Lung microvascular endothelial cell (primary cell): ENCODE measurements at places on chromosomes 11 and 22. TPM values are rescaled to one million over a fixed set of nuclear protein-coding genes. Genes with fewer than 3 reads are reported as not detected.

- DNase-seq: no peak
Observed at GRCh38 chr11:58963551-58964104, 24.3 kb downstream of the GLYATL1 start.

DNA sequence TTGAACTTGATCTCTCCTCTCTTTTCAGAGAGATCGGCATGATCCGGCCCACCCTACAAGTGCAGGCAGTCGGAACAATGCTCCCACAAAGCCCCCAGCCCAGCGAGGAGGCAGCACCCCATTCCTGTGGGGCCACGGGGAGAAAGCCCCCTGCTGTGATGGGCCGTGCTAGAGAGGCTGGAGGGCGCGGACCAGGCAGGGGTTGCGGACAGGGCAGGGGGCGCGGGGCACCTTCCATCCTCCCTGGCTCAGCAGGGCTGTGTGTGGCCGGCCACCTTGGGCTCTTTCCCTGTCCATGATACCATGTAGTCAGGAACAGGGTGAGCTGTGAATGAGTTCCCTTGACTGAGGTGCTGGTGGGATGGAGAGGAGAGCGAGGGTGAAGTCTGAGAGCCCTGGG, 379.8 kb downstream of the BRD1 start:
- DNase-seq: no peak

DNA sequence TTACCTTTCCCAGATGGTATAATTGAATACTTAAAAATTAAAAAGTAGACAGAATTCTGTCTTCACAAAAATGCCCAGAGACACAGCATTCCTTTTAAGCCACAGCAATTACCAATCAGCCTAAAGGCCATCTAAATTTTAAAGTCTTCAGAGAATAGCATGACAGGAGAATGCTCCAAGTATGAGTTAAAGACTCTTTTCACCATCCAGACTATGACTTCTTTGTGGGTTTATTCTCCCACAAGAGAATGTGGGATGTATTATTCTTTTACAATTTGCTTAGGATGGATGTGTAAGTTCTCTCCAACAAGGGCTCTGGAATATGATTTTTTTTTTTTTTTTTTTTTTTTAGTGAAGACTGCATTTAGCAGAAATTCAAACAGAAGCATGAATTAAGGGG, 249.9 kb downstream of the TTC28 start:
- no peak for DNase-seq

- no peak for DNase-seq
Observed at GRCh38 chr11:130947058-130947457, 30.8 kb upstream of the SNX19 start.

DNA sequence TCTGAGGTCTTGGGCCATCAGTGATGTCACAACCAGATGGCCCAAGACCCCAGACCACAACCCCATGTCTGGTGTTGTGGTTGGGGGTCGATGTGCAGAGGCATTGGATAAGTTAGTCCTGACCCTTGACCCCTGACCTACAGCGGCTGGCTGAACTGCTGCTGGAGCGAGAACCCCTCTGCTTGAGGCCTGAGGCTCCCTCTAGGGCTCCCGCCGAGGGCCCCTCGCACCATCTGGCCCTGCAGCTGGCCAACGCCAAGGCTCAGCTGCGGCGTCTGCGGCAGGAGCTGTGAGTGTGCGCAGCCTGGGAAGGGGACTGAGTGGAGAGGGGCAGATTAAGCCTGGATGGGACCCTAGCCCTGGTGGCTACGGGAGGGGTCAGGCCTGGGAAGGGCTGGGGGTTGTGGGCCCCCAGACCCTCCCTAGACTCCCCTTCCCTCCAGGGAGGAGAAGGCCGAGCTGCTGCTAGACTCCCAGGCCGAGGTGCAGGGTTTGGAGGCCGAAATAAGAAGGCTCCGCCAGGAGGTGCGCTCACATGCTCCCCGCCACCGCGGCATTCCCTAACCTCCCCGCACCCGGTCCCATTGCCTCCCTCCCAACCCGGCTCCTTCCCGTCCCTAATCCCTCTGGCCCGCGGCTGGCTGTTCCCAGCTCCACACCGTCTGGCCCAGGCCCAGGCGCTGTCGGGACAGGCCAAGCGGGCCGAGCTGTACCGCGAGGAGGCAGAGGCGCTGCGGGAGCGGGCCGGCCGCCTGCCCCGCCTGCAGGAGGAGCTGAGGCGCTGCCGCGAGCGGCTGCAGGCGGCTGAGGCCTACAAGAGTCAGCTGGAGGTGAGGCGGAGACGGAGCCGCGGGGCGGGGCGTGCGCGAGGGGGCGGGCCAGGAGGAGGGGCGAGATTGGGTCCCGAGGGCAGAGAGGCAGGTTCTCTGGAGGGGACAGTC, 2.1 kb downstream of the CCDC88B start:
- peak; percentile 52 for DNase-seq

- DNase-seq: no peak
Observed at GRCh38 chr11:117289795-117290194, 1.4 kb upstream of the BACE1-AS start.

DNA sequence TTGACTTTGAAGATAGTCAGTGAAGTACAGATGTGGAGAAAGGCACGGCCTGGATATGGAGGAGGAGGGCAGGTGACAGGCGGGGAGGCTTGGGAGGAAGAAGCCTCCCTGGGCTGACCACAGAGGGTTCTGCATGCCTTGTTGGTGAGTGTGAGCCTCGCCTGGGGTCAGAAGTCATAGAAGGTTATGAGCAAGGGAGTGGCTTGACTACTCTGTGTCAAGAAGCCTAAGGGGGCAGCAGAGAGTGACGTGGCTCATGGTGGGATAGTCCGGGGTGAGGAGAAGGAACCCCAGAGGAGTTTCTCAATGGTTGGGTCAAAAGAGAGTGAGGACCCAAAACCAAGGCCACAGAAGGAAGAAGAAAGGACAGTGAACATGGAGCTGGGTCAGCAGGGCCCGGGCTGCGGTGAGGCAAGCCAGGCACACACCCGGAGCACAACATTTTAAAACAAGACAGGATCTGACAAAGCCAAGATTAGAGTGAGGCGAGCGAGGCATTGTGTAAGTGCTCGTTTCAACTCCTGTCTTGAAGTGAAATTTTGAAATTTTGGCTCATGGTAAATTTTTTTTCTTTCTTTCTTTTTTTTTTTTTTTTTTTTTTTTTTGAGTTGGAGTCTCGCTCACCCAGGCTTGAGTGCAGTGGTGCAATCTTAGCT, 31.9 kb downstream of the PDGFB start:
- no peak for DNase-seq

- no peak for DNase-seq
Observed at GRCh38 chr11:46674463-46675287, 25.7 kb downstream of the ARHGAP1 start.

DNA sequence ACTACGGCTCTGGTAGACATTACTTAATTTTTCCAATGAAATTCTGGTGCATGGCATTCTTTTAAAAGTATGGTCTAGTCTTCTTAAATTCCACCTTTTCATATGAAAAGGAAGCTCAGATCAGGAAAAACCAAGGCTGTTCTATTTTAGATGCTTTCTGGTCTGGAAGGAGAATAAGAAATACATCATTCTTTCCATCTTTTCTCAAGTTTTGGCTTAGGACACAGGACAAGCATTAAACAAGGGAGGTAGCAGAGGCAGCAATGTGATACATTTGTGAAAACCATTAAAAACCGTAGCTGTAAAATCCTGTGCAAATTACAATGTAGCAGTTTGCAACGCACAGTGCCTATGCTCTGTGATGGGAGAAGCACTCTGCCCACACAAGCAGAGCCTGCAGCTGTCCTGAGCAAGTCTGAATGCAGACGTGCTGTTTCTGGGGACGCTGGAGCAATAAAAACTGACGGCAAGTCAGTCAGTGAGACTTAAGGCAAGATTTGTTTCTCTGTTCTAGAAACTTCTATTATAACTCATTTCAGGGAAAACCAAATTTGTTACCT, 23.7 kb downstream of the NAP1L4 start:
- DNase-seq: no peak

GRCh38 chr22:36507518-36508010, 724 bp upstream of the FOXRED2 start:
- peak; percentile 56 for DNase-seq

GRCh38 chr11:27703481-27703880, 3.2 kb upstream of the BDNF start:
- DNase-seq: no peak

DNA sequence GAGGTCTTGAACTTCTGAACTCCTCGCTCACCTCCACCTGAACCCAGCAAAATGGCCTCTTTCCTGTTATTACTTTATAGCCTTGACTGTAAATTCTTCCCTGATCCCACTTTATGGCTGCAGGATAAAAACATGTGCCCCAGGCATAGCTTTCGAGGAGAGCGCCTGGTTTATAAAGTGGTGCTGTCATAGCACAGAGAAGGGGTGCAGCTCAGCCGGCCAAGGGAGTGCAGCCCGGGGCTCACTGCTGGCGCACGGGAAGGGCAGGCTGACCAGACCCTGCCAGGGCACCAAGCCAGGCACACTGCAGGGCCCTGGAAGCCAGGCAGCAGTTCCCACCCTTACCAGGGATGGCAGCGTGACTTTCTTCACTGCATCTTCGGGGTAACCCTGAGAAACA, 50.9 kb downstream of the ISX start:
- no peak for DNase-seq

- DNase-seq: peak; percentile 71
Observed at GRCh38 chr11:123122341-123122740, 60.4 kb upstream of the HSPA8 start.

DNA sequence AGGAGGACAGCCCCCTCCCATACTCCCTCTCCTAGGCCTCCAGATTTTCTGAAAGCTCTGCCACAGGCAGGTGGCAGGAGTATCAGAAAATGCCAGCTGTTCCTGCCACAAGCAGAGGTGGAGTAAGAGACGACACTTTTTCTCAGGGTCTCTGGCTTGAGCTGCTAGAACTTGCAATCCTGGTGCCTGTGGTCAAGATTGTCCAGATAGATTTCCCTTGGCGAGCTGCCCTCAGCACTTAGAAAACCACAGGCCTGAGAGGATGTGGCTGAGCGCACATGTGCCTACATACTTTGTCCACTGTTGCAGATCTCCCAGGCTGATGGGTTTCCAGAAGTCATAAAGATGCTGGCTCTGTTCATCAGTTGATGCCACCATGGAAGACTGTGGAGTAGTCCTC, 65.7 kb upstream of the NAV2 start:
- peak; percentile 77 for DNase-seq

DNA sequence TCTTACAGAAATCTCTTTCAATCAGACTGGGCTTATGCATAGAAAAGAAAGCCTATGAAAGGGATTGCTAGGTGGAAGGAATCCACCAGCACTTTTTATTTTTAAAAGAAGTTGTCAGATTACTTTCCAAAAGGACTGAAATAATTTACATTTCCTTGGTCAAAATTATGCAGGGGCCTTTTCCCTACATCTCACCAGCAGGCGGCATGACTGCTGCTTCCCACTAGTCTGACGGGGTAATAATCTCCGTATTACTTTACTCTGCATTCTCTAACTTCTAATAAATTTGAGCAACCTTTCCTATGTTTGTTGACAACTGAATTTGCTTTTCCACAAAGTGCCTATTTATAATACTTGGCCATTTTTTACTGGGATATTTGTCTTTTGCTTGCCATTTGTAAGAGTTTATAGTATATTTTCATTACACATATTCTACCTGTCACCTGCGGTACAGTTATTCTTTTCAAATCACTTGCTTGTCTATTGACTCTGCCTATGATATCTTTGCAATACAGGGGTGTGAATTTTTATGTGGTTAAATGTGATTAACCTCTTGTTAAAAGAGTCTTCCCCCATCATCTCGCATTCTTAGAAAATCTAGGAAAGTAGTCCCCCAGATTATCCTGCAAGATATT, 51.9 kb upstream of the USP47 start:
- DNase-seq: peak; percentile 33

DNA sequence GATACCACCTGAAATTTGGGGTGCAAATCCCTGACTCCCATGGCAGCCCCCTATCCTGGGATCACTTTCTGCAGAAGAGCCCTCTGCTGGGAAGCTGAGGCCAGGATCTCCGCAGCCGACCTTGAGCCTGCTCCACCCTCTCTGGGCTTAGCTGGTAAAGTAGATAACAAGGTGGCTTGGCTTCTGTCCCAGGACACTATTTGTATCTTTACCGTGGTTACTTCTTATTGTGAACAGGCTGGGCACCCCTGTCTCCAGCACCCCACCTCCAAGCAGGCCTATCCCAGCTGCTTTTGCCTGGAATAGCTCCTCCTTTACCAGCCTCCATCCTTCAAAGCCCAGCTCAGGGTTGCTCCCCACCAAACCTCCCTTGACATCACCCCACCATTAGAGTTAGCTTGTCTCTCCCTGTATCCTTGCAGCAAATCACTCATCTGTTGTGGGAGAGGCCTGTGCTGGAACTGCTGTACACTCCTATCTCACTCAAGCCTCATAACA, 35.2 kb upstream of the P2RY2 start:
- no peak for DNase-seq

DNA sequence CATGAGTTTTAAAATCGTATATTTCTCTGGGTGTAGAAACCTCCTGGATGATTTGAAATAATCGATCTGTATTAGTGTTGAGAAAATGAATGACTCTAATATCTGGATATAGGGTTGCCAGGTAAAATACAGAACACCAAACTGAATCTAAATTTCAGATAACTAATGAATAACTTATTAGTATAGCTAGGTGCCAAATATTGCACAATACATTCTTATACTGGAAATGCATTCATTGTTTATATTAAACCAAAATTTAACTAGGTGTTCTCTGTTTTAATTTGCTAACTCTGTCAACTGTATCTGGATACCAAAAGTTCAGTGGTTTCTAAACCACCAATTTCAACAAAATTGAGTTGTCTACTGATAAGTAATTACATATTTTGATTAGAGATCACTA, 2.5 kb upstream of the BIRC3 start:
- DNase-seq: no peak

- no peak for DNase-seq
Observed at GRCh38 chr11:8754241-8754640, 71.6 kb downstream of the RPL27A start.

DNA sequence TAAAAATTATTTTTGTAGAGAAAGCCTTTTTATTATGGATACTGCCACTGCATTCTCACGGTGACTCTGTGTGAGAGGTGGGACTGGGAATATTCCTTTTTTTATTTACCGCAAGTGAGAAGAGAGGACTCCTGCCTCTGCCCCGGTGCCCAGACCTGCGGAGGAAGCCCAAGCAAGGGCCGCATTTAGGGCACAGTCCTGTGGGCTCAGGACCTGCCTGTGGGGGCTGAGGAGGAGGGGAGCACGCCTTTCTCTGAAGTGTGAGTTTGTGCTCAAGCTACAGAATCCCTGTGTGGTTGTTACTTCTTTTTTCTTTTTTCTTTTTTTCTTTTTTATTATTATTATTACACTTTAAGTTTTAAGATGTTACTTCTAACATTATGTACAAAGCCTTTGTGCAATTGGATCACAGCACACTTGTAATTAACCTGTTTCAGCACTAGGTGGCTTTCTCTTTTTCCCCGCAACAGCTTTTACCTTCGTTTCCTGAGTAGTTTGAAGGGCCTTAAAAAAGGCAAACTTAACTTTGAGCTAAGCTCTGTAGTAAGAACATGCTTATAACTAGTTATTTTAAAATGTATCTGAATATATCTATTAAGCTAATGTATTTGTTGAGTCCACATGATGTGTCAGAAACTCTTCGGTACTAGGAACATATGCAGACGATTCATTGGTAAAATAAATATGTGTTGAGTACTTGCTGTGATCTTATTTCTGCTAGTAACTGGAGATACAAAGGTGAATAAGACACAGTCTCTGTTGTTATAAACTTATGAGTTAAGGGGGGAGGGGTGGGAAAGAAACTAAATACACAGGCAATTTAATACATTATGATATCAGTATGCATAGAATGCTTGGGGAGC, 18.3 kb downstream of the AMOTL1 start:
- DNase-seq: peak; percentile 72

Gene OR4A16
- total RNA-seq: not detected in 2 replicates

Gene APIP
- 13.5 and 13.9 TPM in 2 replicates for total RNA-seq

Gene ZNF214
- 0.20 and 0.65 TPM in 2 replicates for total RNA-seq

Gene TBX1
- 29.0 and 74.2 TPM in 2 replicates for total RNA-seq

Gene RBFOX2
- total RNA-seq: 83.1 and 89.4 TPM in 2 replicates

Gene NR1H3
- total RNA-seq: 22.7 and 29.8 TPM in 2 replicates

Gene KRTAP5-10
- under 0.01 TPM in 1 of 2 replicates, not detected in the other for total RNA-seq

Gene MS4A12
- not detected in 2 replicates for total RNA-seq

Gene THAP12
- 27.9 and 29.4 TPM in 2 replicates for total RNA-seq

Gene OR8D4
- not detected in 2 replicates for total RNA-seq
